Stimulated activated CD8-positive, alpha-beta memory T cell treated with anti-CD3 and anti-CD28 coated beads, Interleukin-4, amount 100 ng/mL, for 1 hour (primary cell): ENCODE measurements at places on chromosomes 3 and 15.

DNA sequence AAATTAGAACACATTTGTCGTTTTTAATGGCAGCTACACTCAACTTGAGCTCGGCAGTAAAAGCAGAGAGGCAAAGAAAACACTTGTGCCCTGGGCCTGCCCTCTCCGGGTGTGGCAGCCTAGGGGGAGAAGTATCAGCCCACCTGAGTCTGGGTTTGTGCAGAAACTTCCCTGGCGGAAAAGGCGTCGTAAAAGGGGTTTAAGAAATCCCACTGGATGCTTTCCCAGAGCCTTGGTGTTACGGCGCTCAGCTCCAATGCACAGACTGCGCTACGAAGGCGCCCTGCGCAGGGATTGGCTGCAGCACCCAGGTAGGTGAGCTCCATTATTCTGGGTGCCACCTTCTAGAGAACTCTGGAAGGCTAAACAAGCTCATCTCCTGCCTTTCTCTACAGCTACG is 461.5 kb upstream of the NR2F2 start:
- DNase-seq: no peak

- no peak for DNase-seq
Measured at GRCh38 chr3:76585794-76586392, 454.0 kb upstream of the ROBO2 start.

- no peak for DNase-seq
Measured at GRCh38 chr3:149547954-149548668, 73.6 kb downstream of the TM4SF4 start.

- no peak for DNase-seq
Measured at GRCh38 chr15:62057341-62057980, 2.8 kb downstream of the VPS13C start.

- DNase-seq: no peak
Measured at GRCh38 chr3:170046269-170047132, 8.7 kb downstream of the GPR160 start.

- DNase-seq: no peak
Measured at GRCh38 chr15:101537483-101538080, 48.1 kb upstream of the PCSK6 start.

- peak; percentile 48 for DNase-seq
Measured at GRCh38 chr15:77496715-77497109, 76.0 kb downstream of the HMG20A start.

DNA sequence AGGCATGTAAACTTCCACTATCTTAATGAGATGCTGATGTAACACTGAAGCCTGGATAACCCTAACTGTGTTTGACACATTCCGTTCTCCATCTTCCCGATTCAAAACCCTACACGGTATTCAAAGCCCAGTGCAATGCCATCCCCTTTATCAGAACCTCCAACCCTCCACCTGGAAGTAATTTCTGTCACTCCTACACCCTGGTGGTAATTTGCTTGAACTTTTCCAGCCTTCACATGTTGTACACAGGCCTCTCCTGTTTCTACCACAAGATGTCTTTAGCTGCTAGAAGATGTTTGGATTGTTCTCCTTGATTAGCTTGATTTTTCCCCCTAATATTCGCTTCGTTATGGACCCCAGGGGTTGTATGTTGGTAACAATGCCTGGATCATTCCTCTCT is 208.9 kb downstream of the CHST2 start:
- no peak for DNase-seq
